Sciatic nerve (tissue), 2 donors: ENCODE measurements at places on chromosomes 2 and 18. TPM values are rescaled to one million over a fixed set of nuclear protein-coding genes. Genes with fewer than 3 reads are reported as not detected.

DNA sequence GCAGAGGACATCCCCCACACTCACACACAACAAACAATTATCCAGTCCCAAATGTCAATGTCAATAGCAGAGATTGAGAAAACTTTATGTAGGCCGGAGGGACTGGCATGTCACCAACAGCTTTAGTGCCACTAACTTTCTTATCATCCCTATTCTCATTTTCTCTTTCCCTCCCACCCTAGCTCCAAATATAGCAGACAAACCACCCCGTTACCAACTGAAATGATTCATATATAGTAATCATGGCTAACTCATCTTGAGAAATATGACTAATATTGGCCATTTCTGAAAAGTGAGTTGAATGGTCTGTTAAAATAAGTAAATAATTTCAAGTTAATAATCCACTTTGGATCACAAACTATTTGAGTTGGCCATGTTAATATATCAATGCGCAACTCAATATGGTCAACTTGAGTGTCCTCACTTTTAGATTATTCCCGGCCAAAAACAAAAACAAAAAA, 242.1 kb upstream of the RND3 start:
- no peak for DNase-seq

GRCh38 chr2:26197516-26197915, 24.6 kb downstream of the GAREM2 start:
- DNase-seq: no peak

DNA sequence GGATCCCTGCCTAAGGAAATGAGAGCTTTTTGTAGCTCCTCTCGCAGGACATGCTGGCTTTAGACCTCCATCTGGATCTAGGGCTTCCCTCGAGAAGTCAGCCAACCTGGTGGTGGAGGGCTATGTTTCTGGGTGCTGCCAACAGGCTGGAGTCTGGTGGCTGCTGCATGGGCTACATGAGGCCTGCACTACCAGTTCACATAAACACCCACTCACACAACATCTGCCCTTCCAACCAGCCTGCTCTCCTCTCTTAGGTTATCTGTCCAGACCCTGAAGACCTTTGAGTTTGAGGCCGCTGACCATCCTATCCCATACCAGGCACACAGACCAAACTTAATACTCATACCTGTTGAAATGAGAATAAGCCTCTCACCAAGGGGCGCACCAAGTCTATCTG, 51.4 kb upstream of the SMAD2 start:
- no peak for DNase-seq

GRCh38 chr18:33677891-33678290, 99.9 kb downstream of the ASXL3 start:
- DNase-seq: no peak

GRCh38 chr2:46525522-46526155, 46.3 kb downstream of the TMEM247 start:
- DNase-seq: no peak

The SIGLEC15 gene
- 0.31 TPM for total RNA-seq

The VSNL1 gene
- 0.67 TPM for total RNA-seq

DNA sequence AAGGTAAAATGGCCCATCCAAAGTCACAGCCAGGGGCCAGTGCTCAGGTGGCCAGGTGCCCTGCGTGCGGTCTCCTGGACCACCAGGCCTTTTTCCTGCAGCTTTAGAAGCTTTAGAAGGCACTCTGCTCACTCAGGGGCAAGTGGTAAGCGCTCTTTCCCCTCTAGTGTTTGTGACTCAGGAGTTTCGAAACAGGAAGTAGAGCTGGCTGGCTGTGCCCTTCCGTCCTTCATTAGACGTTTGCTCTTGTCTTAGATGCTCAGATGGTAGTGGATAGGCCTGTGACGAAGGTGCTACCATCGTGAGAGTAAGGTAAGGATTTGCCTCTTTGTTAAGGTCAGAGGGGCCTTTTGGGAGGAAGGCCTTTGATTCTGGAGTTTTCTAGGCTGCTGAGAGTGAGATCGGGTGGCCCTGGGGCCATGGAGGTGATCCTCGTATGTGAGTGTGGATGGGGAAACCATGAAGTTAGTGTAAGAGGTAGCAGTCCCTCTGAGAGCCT, at the start of gene CASP8:
CASP8 (plus strand) TSS at position 235 of the 499 bp plus-strand sequence. CDS start 5,951 bp downstream, outside the sequence.
- DNase-seq: no peak

The SCN9A gene
- 25.5 TPM for total RNA-seq

DNA sequence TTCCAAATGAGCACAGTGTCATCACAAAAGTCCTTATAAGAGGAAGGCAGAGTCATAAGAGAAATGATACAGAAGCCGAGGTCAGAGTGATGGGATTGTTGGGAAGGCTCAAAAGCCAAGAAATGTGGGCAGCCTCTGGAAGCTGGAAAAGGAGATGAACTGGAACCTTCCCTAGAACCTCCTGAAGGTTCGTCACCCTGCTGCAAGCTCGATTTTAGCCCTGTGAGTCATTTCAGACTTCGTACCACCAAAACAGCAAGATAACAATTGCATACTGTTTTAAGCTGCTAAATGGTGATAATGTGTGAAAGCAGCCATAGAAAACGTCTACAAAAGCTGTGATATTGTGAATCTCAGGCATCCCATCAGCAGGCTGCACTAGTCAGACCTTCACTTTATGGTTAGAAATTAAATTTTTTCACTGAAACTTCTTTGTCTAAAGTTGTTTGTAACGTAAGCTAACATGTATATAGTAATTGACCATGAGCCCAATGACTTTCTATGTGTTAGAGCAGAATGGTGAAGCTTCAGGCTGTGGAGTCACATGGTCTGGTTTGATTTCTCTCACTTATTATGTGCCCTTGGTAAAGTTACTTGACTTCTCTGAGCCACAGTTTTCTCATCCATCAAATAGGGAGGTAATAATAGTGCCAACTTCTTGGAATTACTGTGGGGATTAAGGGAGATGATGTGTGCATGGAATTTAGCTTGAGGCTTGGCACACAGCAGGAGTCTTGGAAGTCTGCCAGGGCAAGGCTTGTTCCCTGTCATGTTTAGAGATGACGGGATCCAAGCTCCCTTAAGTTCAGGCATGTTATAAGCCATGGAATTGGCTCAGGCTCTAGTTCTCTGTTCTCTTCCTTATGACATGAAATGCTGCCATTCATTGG, 132.0 kb upstream of the CCDC195 start:
- DNase-seq: no peak

The IL1R2 gene
- total RNA-seq: 5.7 TPM

- DNase-seq: no peak
Observed at GRCh38 chr18:63909870-63910269, 2.1 kb downstream of the SERPINB10 start.

DNA sequence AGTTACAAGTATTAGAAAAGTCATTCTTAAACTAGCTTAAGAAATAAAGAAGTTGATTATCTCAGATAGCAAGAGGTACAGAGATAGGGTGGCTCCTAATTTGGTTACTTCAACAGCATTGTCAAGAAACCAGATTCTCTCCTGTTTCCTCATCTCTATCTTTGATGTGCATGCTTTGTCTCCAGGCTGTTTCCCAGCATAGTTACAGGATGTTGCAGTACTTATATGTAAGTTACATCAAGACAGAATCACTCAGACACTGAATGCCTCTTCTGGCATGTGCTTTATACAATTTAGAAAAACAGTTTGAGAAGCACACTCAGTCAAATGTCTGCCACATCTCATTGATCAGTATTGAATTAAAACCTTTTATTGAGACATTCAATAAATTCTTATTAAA, 189.5 kb upstream of the UBE2E3 start:
- DNase-seq: no peak

The GCFC2 gene
- total RNA-seq: 27.0 TPM

The MEX3C gene
- total RNA-seq: 31.9 TPM

The UCN gene
- total RNA-seq: 2.4 TPM

The DTNA gene
- 81.8 TPM for total RNA-seq

The RAB31 gene
- 53.4 TPM for total RNA-seq

The VIL1 gene
- total RNA-seq: not detected

DNA sequence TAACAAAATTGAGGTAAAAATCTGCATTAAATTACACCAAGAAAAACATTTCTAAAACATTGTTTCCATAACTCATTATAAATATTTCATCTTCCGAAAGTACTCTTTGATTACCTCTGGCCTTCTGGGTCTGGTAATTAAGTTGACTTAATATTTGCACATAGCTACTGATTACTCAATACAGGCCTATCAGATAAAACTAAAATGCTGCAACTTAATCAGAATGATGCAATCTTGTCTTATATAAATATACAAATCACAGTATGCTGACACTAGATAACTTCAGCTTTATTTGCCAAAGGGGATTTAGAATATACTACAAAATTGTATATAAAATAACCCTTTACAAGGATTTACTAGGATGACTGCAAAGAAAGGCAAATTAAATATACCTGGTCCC, 49.3 kb downstream of the SLC35F5 start:
- no peak for DNase-seq

- no peak for DNase-seq
Observed at GRCh38 chr2:226447338-226448300, 352.0 kb downstream of the IRS1 start.

DNA sequence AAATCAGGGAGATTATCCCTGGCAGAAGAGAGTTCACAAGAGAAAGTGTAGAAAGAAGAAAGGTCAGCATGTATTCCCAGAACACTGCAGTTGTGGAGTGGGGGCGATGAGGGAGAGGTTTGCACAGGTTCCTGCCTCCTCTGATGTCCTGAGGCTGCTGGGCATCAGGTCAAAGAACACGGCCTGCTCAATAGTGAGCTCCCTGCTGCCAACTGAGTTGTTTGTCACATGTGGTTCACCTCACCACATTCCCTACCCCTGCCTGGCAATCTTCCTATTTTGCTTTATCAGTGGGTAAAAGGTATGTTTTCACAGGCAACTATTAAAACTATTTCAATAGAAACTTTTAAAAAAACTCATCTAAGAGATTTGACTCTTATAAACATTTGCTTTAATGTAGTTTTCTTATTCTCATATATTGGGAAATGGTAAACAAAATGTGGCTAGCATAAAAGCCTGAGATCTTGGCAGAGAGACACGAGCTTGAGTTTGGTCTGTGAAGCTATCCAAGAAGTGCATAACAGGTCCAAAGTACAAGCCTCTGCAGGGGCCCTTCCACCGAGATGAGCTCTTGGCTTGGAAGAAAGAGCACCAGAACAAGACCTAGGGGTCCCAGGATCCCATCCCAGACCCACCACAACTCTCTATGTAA, 123.9 kb upstream of the SRD5A2 start:
- DNase-seq: no peak

DNA sequence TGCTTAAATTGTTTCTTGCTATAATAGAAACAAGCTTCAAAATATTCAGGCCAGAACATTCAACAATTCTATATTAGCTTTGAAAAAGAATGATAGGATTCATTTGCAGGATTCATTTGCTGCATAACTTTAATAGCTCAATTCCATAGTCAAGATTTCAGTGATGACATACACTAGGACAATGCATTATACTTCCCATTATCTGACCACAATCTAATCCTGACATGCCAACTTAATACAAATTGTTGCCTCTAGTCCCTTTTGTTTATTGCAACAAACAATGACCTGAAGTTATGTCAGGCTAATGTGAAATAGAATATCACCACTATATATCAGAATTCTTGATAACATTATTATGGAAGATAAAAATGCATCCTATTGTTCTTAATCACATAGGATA, 169.4 kb downstream of the DNAH7 start:
- DNase-seq: no peak

DNA sequence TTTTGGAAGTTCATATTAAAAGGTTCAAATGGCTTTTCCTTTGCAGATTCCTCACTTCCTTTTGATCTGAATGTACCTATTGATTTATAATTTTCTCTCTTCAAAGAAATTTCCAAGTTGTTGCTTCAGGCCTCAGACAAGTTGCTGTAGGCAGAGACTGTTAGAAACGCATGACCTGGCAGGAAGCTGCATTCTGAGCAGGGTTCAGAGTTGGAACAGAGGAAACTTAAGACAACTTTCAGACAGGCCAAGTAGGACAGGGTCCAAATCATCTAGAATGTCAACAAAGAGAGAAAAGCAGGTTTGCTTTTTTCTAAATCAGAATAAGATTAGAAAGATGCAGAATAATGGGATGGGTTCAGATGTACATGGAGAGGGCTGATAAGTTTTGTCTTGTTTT, 416.3 kb downstream of the LRP1B start:
- DNase-seq: no peak

GRCh38 chr2:212421556-212422334, 116.9 kb downstream of the ERBB4 start:
- no peak for DNase-seq

GRCh38 chr2:1072250-1072649, 121.6 kb downstream of the SNTG2 start:
- no peak for DNase-seq

DNA sequence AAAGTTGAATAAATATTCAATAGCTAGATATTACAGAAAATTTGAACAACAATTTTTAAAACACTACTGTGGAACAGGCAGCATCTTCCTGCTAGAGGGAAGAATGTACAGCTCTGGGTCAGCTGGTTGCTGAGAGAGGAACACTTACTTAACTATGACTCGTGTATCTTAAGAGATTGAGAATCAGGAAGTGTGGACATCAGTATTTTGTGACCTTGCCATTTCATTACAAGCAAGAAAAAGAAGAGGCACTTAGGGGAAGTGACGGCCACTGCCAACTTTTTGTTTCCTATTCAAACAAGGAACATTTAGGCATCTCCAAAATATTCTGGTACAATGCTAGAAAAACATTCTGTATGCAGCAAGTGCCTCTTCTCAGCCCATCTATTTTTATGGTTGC, 45.9 kb downstream of the ITPRID2 start:
- DNase-seq: no peak

DNA sequence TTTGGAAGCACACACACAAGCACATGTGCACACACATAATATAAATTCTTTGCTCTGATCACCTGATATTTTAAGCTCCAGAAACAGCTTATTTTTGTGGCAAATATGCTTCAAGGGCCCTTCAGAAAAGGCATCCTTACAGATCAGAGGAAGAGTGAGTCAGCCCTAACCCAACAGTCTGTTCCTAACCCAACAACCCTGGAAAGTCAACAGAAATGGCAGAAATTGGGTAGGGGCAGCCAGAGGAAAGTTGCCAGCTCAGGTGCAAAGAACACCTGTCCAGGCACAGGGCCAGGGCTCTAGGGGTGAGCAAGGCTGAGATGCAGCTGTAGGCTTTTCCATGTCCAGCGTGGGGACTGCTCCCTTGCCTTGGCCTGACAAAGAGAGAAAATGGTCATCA, 6.4 kb upstream of the NCKAP5 start:
- no peak for DNase-seq

DNA sequence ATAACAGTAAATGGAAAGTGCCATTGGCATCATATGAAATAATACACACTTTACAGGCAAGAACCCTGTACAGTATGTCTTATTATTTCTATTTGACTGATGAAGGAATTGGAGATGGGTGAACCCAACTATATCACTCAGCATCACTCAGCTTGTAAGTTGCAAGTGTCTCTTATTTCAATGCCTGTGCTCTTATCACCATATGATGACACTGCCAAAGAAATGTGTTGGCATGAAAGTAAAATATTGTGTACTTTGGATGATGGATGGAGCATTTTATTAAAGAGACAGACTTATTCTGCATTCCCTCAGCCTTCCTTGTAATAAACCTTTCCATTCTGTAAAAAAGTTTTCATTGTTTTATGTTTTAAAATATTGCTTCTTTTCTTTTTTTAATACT, 927.5 kb upstream of the VRK2 start:
- no peak for DNase-seq

The TEX44 gene
- not detected for total RNA-seq

GRCh38 chr2:38978296-38978903, 88.7 kb downstream of the ARHGEF33 start:
- no peak for DNase-seq

- no peak for DNase-seq
Observed at GRCh38 chr2:12856934-12857601, 140.3 kb downstream of the TRIB2 start.
